Large intestine (tissue), 12 donors: ENCODE measurements at places on chromosomes 7 and 10. TPM values are rescaled to one million over a fixed set of nuclear protein-coding genes. Genes with fewer than 3 reads are reported as not detected.

The STEAP4 gene
- polyA plus RNA-seq, result 0.30 TPM

DNA sequence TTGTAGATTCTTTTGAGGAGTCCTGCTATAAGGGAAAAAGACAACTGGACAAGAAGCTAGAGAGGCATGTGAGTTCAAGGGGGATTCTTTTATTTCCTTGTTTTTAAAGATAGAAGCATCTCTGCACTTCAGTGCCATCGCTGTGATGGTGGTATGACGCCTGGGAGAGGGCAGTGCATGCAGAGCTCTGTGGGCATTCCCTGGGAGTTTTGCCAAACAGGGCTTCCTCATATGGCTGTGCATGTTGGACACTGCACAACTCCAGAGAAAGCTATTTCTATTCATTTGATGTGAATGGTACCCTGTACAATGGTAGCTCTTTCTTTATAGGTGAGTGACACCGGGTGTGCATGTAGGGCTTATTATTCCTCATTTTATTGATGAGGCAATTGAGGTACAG is 599.5 kb upstream of the DPP6 start:
- H3K4me1 ChIP-seq, result no peaks in the 10 kb centered on the region
- no peak overlapping the region for H3K27ac ChIP-seq
- DNase-seq, result no peak
- no peak overlapping the region for H3K4me3 ChIP-seq

DNA sequence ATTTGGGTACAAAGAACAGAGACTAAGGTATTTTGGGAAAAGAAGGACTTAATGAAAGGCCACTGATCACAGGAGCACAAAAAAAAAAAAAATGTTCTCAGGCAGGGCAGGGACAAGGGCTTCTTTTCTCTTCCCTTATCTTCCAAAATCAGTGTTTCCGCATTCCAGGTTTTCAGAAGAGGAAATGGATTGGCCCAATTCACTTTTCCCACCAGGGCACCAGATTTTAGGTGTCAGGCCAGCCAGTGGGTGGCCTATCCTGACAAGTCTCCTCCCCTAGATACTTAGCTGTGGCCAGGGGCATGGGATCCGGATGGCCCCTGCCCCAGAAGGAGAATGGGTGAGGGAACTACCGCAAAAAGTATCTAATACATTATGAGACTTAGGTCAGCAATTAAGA is 88.9 kb upstream of the WAC start:
- DNase-seq, result no peak
- no peak overlapping the region for H3K4me3 ChIP-seq
- H3K4me1 ChIP-seq, result no peaks in the 10 kb centered on the region
- no peaks in the 10 kb centered on the region for H3K36me3 ChIP-seq
- H3K27me3 ChIP-seq, result no peaks in the 10 kb centered on the region

GRCh38 chr10:6382081-6382480 is 179.3 kb downstream of the PFKFB3 start:
- DNase-seq, result no peak
- H3K4me3 ChIP-seq, result no peak overlapping the region
- no peak overlapping the region for H3K27ac ChIP-seq
- H3K36me3 ChIP-seq, result no peaks in the 10 kb centered on the region

The HOXA5 gene
- polyA plus RNA-seq, result 30.3 TPM

DNA sequence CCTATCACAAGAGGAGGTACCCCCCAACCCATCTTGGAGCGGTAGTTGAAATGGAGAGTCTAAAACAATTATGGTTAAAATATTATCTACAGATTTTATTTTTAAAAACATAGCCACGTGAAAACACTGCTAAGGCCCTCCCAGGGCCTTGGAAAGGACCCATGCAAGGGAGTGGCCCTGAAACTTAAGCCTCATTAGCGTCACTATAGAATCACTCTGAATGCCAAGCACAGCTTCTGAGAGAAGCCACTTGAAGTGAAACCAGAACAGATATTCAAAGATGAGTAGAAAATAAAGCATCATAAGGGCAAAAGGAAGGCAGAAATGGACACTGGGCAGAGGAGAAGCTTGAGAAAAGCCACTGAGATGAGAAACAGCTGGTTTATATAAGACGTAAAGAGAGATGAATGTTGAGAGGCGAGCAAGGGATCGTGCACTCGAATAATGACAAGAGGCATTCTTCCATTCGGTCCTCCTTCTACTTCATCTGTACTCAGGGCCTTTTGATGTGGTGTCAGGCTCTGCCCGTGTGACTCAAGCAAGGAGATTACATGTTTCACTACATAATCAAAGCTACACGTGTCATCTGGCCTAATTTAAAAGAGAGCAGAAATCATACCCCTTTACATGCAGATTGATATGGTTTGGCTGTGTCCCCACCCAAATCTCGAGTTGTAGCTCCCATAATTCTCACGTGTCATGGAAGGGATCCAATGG is 33.4 kb upstream of the SLC39A12 start:
- H3K36me3 ChIP-seq, result no peaks in the 10 kb centered on the region
- H3K4me1 ChIP-seq, result no peaks in the 10 kb centered on the region
- H3K27ac ChIP-seq, result no peak overlapping the region
- no peaks in the 10 kb centered on the region for H3K27me3 ChIP-seq
- DNase-seq, result no peak

DNA sequence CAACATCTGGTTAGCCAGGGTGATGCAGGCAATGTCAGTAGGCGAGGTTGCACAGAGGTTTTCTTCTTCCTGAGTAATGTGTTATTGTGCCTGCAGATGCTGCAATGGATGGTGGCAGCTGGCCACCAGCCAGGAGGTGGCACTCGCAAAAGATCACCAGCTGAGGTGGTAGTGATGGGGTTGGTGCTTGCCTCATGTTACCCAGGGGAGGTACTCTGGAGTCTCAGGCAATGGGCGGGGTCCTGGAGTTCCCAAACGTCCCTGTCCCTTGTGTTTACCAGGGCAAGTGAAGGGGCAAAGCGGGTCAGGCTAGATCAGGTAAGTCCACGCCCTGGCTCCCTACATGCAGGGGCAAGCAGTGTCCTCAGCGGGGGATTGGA is 21.1 kb downstream of the CLRN3 start:
- DNase-seq, result no peak
- H3K4me1 ChIP-seq, result peaks cover 23% of the 10 kb centered on the region
- no peaks in the 10 kb centered on the region for H3K27me3 ChIP-seq
- no peak overlapping the region for H3K27ac ChIP-seq
- no peak overlapping the region for H3K4me3 ChIP-seq

DNA sequence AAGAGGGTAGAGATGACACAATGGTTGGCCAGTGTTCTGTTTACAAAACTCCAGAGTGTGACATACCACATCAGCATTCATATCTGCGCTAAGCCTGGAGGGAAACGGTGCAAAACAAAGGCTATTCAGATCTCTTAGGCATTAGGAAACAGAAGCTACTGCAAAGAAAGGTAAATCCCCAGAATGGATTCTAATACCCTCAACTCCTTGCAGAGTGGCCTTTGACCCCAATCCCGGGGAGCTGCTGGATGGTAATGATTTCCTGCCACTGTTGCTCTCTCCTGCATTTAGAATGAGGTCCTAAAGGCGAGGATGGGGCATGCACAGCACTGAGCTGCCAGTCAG is 65.2 kb downstream of the AOAH start:
- no peak overlapping the region for H3K4me3 ChIP-seq
- no peaks in the 10 kb centered on the region for H3K36me3 ChIP-seq
- DNase-seq, result peak; percentile 36
- H3K27me3 ChIP-seq, result no peaks in the 10 kb centered on the region

The GBF1 gene
- 44.0 TPM for polyA plus RNA-seq

GRCh38 chr7:24475166-24475961 is 97.9 kb upstream of the PALS2 start:
- H3K27me3 ChIP-seq, result no peaks in the 10 kb centered on the region
- H3K4me1 ChIP-seq, result peaks cover 13% of the 10 kb centered on the region
- no peak overlapping the region for H3K27ac ChIP-seq
- H3K36me3 ChIP-seq, result no peaks in the 10 kb centered on the region

DNA sequence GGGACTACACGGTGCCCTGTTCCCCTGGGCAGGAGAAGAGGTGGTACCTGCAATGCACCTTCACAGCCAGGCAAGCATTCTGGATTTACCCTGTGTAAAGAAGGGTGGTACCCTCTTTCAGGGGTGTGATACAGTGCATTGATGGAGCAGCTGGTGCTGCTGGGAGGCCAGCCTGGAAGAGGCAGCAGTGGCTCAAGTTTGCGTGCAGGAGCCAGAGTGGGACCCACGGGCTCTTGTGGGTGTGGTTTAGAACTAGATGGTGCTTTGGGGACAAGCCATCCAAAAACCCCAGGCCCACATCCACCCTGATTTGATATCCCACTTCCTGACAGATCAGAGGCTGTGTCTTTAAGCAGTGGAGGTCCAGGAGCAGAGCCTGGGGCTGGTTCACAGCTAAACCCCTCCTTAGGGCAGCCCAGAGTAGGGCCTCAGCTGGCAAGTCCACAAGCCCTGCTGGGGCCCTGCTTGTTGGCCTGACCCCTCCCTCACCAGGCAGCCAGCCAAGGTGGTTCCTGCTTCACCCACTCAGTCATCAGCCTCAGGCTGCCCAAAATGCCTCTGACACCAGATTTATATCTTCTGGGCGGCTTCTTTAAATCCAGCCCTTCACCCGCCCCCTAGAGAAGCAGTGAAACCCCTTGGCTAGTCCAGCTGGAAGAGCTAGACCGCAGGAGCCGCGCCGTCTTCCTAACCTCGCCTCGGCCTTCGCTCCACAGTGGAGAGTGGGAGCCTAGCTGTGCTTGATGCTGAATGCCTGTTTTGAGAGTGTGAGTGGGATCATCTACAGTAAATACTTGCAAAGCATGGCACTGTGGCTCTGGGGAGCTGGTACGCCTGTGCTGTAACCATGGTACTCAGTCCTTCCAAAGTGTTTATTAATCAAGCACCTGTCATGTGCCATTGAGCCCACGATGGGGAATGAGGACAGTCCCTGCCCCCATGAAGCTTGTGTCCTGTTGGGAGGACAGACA is 1.4 kb upstream of the ASIC3 start:
- H3K36me3 ChIP-seq, result peaks cover 31% of the 10 kb centered on the region
- H3K27ac ChIP-seq, result no peak overlapping the region
- no peak for DNase-seq
- peaks cover 19% of the 10 kb centered on the region for H3K27me3 ChIP-seq
- H3K4me1 ChIP-seq, result peaks cover 3% of the 10 kb centered on the region
